ENCODE measurements at places on chromosomes 13 and 19. TPM values are rescaled to one million over a fixed set of nuclear protein-coding genes. Genes with fewer than 3 reads are reported as not detected.

DNA sequence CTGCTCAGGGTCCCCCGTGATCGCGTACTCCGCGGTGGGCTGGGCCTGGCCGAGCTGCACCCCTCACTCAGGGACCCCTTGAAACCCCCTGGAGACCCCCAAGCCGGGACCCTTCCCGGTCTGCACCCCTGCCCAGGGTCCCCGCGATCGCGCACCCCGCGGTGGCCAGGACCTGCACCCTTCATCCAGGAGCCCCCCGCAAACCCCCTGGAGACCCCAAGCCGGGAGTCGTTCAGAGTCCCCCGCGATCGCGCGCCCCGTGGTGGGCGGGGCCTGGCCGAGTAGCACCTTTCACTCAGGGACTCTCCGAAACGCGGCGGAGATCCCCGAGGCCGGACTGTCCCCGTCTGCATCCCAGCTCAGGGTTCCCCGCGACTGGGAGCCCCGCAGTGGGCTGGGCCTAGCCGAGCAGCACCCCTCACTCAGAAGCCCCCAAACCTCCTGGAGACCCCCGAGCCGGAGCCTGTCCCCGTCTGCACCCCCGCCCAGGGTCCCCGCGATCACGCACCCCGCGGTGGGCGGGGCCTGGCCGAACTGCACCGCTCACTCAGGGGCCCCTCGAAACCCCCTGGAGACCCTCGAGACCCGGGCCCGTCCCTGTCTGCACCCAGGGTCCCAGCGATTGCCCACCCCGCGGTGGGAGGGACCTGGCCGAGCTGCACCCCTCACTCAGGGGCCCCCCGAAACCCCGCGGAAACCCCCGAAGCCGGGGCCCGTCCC is 748 bp downstream of the LMNB2 start:
- no peak for DNase-seq

GRCh38 chr13:109568339-109568818 is 218.0 kb downstream of the IRS2 start:
- no peak for DNase-seq

Gene SMIM44
- total RNA-seq = 3.7 TPM

DNA sequence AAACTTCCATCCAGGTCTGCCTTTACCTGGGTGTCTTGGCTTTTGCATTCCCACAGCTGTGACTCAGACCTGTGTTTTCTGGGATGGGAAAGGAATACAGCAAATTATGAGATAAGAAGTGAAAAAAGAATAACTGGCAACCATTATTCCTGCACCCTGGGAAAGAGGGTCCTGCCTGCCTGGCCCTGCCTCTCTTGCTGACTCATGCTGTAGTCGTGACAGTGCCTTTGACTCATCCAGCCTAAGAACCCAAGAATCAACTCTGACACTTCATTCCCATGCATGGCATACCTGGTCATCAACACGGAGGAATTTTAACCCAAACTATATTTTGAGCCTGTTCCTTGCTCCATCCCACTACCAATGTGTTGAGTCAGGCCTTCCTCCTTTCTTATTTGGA is 185.4 kb upstream of the SERP2 start:
- DNase-seq = no peak

GRCh38 chr19:45597425-45598111 is 4.4 kb downstream of the GPR4 start:
- no peak for DNase-seq

DNA sequence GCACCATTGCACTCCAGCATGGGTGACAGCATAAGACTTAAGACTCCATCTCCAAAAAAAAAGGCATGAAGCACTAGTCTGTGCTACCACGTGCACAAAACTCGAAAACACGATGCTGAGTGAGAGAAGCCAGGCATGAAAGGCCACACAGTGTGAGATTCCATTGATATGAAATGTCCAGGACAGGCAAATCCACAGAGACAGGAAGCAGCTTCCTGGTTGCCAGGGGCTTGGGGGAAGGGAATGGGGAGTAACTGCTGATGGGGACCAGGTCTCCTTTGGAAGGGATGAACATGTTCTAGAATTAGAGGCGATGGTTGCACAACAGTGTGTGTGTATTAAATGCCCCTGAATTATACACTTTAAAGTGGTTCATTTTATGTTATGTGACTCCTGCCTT is 15.9 kb upstream of the JUND start:
- DNase-seq = no peak

DNA sequence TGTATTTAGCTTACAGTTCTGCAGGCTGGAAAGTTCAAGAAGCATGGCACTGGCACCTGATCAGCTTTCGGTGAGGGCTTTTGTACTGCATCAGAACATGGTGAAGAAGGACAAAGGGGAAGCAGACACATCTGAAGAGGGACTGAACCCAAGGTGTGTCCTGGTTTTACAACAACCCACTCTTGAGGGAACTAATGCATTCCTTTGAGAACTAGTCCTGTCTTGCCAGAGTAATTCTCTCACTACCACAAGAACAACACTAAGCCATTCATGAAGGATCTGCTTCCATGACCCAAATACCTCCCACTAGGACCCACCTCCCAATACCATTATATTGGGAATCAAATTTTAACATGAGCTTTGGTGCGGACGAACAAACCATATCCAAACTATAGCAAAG is 93.6 kb downstream of the RFC3 start:
- no peak for DNase-seq

Gene ZNF177
- 3.4 TPM for total RNA-seq

Gene KLF2
- total RNA-seq = 91.4 TPM

Gene ZIC5
- 0.03 TPM for total RNA-seq

Gene MYBPC2
- total RNA-seq = not detected

DNA sequence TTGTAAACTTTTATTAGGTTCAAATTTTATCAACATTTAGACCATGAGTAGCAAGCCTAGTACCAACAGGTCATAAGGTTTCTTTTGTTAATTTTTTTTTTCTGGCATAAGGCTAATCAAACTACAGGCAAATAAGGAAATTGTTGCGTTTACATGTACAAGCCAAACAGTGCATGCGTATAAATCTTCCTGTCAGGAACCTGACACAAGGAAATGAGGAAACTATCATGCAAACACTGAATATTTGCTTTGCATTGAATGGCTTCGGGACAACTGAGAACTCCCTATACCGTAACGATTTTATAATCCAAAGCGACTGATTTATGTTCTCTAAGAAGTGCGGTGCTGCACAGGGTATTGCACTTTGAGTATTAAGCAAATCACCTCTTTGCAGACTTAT is 133.0 kb upstream of the TRPC4 start:
- no peak for DNase-seq

DNA sequence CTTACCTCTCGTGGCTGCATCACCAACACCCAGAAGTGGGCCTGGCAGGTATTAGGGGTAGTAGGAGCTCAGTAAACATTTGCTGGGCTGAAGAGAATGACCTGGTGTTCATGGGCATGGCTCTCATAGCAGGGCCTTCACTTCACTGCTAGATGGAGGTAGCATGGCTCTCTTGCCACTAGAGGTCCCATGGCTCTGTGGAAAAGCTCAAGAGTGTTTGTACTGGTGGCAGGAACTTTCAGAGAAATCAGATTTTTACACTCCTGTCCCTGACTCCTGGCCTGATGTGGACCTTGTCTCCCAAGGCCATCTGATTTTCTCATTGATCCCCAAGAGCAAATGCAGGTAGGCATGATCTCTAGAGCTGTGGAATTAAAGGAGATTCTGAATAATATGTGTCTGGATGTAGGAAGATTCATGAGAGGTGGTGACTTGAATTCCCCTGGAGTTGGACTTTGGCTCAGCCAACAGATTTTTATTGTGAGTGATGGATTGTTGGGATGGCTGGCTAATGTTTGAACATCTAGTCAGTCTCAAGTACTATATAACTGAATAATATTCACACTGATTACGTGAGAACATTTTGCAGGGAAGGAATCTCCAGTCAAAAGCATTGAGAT is 5.7 kb downstream of the ZNF574 start:
- no peak for DNase-seq

DNA sequence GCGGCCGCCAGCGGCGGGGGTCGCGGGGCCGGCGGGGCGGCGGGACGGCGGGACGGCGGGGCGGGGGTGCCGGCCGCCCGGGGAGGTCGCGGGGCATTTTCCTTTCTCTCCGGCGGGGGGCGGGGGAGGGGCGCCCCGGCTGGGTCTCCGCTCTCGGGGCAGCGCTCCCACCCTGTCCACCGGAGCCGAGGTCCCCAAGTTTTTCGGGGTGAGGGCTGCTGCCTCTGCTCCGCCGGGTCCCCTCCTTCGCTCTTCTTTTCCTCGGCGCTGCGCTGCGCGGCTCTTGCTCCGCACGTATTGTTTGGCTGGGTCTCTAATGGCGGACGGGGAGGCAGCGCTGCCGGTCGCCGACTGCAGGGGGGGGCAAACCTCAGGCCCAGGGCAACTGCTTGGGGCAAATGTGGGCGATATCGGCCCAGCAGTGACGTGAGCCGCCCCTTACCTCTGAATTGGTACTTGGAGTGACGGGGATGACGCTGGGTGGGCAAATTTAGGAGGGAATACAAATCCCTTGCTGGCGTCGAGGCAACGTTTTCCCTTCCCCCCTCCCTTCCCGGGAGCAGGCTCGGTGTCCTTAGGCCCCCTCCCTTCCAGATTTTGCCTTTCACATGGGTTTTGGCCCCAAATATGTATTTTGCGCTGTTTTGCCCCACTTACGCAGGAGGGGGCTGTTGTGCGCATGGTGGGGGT is 759 bp downstream of the ZMYM2 start:
- peak; percentile 42 for DNase-seq

Gene MRPL57
- 19.4 TPM for total RNA-seq

Gene ZNF541
- 1.2 TPM for total RNA-seq

DNA sequence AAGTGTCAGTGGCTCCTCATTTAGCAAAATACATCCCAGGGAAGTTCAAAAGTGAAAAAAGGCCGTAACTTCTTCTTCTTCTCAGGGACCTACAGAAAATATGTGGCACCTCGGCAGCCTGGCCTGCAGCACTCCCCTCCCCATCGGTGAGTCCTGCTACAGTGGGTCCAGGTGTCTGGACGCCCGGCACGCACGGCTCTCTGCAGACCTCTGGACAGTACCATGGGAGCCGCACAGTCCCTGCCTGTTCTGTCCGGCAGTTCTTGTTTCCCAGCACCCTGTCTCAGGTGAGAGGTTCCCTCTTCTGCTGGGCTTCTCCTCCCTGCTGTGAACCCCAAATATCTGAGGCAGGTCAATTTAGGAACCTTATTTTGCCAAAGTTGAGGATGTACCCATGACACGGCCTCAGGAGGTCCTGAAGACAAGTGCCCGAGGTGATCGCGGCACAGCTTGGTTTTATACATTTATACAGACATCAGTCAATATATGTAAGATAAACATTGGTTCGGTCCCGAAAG is 36.8 kb upstream of the ALOX5AP start:
- DNase-seq = no peak
